ENCODE measurements at places on chromosomes 2 and 18. TPM values are rescaled to one million over a fixed set of nuclear protein-coding genes. Genes with fewer than 3 reads are reported as not detected.

- H3K4me1 ChIP-seq, result no peaks in the 10 kb centered on the region
- H3K4me3 ChIP-seq, result no peak overlapping the region
- DNase-seq, result no peak
These were observed 66.5 kb upstream of the ACKR3 start for GRCh38 chr2:236503100-236503499.

DNA sequence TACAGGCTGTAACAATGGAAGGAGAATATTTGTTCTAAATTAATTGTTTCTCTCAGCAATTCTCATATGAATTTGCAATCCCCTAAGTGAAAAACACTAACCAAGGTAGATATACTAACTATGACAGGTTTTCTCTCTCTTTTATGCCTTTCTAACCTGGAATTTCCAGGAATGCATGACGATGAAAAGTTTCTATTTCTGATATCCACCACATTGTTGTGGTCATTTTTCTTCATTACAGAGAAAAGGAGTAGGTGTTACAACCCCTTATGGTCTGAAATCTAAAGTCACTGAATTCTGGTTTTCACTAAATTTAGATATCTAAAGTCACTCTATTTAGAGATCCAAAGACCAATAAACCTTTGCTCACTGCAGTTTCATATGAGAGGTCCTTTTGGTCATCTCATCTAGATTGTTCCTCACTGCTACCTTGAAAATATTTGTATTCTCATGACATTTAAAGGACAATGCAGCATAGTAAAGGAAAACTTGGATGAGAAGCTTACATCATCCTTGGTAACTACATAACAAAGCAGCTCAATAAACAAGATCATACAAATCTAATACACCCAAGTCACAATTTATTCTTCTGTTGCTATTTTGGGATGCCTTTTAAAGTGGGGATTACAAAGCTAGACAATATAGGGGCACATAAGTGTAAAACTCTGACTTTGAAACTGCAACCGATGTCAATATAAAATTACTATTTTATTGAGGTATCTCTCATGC lies 85.8 kb downstream of the TCF4 start:
- H3K4me3 ChIP-seq, result no peak overlapping the region
- no peak for DNase-seq
- no peaks in the 10 kb centered on the region for H3K36me3 ChIP-seq
- H3K27me3 ChIP-seq, result no peaks in the 10 kb centered on the region
- H3K4me1 ChIP-seq, result peaks cover 12% of the 10 kb centered on the region

GRCh38 chr2:46339676-46340459 lies 42.7 kb downstream of the EPAS1 start:
- no peaks in the 10 kb centered on the region for H3K36me3 ChIP-seq
- peaks cover 19% of the 10 kb centered on the region for H3K4me1 ChIP-seq
- no peak for DNase-seq
- H3K27me3 ChIP-seq, result no peaks in the 10 kb centered on the region
- no peak overlapping the region for H3K27ac ChIP-seq

DNA sequence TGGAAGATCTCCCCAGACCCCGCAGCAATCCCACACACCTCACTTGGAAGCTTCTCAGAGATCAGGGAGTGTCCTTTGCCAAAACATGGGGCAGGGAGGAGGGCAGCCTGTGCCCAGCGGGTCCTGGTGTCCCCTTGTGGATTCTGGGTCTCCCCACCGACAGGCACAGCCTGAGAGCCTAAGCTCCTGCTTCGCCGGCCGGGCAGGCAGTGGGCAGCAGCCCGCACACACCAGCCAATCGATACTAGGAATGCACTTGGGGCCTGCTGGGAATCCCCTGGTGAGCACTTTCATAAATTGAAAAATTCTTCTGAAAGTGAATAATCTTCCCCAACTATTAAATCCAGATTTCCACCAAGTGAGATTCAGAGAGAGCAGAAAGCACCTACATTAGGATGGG lies 246.0 kb downstream of the ATAD2B start:
- no peak overlapping the region for H3K4me3 ChIP-seq
- no peak for DNase-seq
- no peak overlapping the region for H3K27ac ChIP-seq
- H3K4me1 ChIP-seq, result no peaks in the 10 kb centered on the region
- H3K36me3 ChIP-seq, result no peaks in the 10 kb centered on the region
- no peaks in the 10 kb centered on the region for H3K27me3 ChIP-seq

GRCh38 chr2:123808243-123808642 lies 216.8 kb upstream of the CNTNAP5 start:
- no peak overlapping the region for H3K4me3 ChIP-seq
- no peaks in the 10 kb centered on the region for H3K27me3 ChIP-seq
- H3K27ac ChIP-seq, result no peak overlapping the region
- H3K36me3 ChIP-seq, result no peaks in the 10 kb centered on the region
- H3K4me1 ChIP-seq, result no peaks in the 10 kb centered on the region
- no peak for DNase-seq

GRCh38 chr18:63979409-63979920 lies 9.6 kb downstream of the SERPINB8 start:
- no peak overlapping the region for H3K4me3 ChIP-seq
- H3K36me3 ChIP-seq, result peaks cover 36% of the 10 kb centered on the region
- H3K27ac ChIP-seq, result no peak overlapping the region
- 0 out of 2 replicates have a peak, but pooled peaks cover 3% of the 10 kb centered on the region for H3K4me1 ChIP-seq
- H3K27me3 ChIP-seq, result no peaks in the 10 kb centered on the region

GRCh38 chr2:204072443-204073324 lies 136.1 kb downstream of the ICOS start:
- no peaks in the 10 kb centered on the region for H3K4me1 ChIP-seq
- no peak overlapping the region for H3K4me3 ChIP-seq
- DNase-seq, result peak; percentile 68
- no peaks in the 10 kb centered on the region for H3K36me3 ChIP-seq
- peaks cover 56% of the 10 kb centered on the region for H3K27me3 ChIP-seq

GRCh38 chr2:39629646-39630045 lies 36.1 kb upstream of the TMEM178A start:
- no peak overlapping the region for H3K4me3 ChIP-seq
- H3K4me1 ChIP-seq, result peaks cover 53% of the 10 kb centered on the region
- DNase-seq, result peak; percentile 55
- peak overlapping the region; percentile 6 for H3K27ac ChIP-seq
- H3K36me3 ChIP-seq, result no peaks in the 10 kb centered on the region

DNA sequence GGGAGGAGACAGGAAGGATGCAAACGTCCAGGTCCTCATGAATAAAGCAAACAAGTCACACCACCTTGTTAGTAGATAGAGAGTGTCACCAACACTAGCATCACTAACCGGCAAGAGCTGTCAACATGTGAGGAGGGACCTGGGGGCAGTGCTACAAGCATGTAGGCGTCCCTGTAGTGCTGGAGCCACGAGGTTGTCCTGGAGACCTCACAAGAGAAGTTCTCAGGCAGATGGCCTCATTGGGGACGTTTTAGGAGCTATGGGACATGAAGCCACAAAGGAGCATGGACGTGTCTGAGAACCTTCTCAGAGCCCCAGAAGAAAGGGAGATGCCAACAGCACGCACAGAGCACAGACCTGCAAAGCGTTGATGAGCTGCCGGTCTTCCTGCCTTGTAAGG lies 70.0 kb downstream of the COL6A3 start:
- H3K27ac ChIP-seq, result no peak overlapping the region
- no peak for DNase-seq
- H3K4me3 ChIP-seq, result no peak overlapping the region

GRCh38 chr2:101846973-101847372 lies 144.8 kb upstream of the IL1R2 start:
- H3K4me1 ChIP-seq, result peaks cover 22% of the 10 kb centered on the region
- H3K36me3 ChIP-seq, result peaks cover 64% of the 10 kb centered on the region
- no peak overlapping the region for H3K27ac ChIP-seq
- no peak for DNase-seq
- H3K4me3 ChIP-seq, result no peak overlapping the region
- no peaks in the 10 kb centered on the region for H3K27me3 ChIP-seq

DNA sequence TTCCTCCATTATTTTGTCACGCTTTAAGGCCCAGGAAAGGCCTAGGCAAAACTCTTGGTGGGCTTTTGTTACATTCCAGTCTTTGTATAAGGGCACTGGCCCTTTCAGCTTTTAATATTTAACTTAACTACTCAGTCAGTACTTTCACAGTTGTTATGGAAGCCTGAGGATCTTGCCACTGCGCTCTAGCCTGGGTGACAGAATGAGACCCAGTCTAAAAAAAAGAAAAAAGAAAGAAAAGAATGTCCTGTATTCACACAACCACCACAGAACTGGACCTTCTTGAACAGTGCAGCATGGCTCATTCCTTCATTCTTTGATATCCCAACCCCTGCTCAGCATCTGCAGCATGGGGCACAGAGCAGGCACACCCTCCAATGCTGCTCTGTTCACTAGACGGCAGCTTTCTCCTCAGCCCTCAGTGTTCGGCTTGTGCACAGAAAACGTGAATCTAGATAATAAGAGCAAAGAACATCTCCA lies 93.4 kb upstream of the MSH2 start:
- peaks cover 19% of the 10 kb centered on the region for H3K4me1 ChIP-seq
- no peak overlapping the region for H3K27ac ChIP-seq
- H3K4me3 ChIP-seq, result no peak overlapping the region
- no peaks in the 10 kb centered on the region for H3K27me3 ChIP-seq
- no peak for DNase-seq

- H3K27ac ChIP-seq, result no peak overlapping the region
- H3K4me3 ChIP-seq, result no peak overlapping the region
- H3K36me3 ChIP-seq, result no peaks in the 10 kb centered on the region
- DNase-seq, result no peak
These were observed 124.0 kb upstream of the SEC11C start for GRCh38 chr18:59015531-59016152.

DNA sequence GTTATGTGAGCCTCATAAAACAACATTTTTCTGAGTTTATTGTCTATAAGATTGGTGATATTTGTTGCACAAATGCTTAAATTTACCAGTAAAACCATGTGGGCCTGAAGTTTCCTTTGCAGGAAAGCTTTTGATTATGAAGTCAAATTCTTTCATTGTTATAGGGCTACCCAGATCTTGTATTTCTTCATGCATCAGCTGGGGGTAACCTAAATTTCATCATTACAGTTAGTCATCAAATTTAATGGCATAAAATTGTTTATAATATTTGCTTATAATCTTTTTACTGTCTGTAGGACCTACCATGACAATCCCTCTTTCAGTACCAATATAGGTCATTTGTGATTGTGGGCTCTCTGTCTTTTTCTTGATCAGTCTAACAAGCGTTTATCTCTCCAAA lies 47.8 kb downstream of the SMAD2 start:
- peaks cover 37% of the 10 kb centered on the region for H3K4me1 ChIP-seq
- H3K4me3 ChIP-seq, result no peak overlapping the region

DNA sequence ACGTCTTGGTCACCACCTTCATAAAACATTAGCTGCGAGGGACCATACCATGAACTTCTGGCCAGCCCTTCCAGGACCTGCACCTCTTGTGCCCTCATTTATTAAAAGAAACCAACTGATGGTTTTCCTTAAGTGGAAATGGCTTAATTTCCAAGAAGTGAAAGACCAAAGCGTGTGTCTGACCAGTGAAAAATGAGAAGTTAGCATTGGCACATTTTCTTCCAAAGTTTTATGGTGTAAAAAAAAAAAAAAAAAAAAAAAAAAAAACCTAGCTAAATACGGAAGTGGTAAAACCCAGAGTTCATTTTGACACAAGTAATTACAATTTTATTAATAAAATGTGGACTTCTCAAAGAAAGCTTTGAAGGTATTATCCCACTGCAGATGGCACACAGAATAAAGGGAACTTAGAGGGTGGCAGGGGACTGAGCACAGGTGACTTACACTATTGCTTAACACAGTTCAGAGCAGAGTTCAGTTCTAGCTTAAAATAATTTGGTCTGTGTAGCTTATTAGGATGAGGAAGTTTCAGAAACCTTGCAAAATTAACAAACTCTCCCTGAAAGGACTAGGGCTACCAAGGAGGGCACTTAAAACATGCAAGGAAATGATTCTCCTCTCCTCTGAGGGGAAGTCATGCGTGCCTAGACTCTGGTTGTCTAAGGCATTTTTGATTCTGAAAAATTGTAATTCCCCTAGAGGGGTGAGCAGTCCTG lies 42.2 kb upstream of the EPG5 start:
- no peaks in the 10 kb centered on the region for H3K4me1 ChIP-seq
- no peaks in the 10 kb centered on the region for H3K36me3 ChIP-seq
- no peaks in the 10 kb centered on the region for H3K27me3 ChIP-seq
- no peak overlapping the region for H3K4me3 ChIP-seq
- no peak for DNase-seq
- no peak overlapping the region for H3K27ac ChIP-seq

GRCh38 chr18:44514106-44514505 lies 166.6 kb upstream of the SETBP1 start:
- H3K4me1 ChIP-seq, result peaks cover 12% of the 10 kb centered on the region
- H3K27ac ChIP-seq, result no peak overlapping the region
- no peaks in the 10 kb centered on the region for H3K27me3 ChIP-seq
- no peak for DNase-seq

- no peak overlapping the region for H3K27ac ChIP-seq
- no peaks in the 10 kb centered on the region for H3K36me3 ChIP-seq
- H3K4me3 ChIP-seq, result no peak overlapping the region
- DNase-seq, result no peak
These were observed 69.5 kb downstream of the COPS8 start for GRCh38 chr2:237154884-237155851.

DNA sequence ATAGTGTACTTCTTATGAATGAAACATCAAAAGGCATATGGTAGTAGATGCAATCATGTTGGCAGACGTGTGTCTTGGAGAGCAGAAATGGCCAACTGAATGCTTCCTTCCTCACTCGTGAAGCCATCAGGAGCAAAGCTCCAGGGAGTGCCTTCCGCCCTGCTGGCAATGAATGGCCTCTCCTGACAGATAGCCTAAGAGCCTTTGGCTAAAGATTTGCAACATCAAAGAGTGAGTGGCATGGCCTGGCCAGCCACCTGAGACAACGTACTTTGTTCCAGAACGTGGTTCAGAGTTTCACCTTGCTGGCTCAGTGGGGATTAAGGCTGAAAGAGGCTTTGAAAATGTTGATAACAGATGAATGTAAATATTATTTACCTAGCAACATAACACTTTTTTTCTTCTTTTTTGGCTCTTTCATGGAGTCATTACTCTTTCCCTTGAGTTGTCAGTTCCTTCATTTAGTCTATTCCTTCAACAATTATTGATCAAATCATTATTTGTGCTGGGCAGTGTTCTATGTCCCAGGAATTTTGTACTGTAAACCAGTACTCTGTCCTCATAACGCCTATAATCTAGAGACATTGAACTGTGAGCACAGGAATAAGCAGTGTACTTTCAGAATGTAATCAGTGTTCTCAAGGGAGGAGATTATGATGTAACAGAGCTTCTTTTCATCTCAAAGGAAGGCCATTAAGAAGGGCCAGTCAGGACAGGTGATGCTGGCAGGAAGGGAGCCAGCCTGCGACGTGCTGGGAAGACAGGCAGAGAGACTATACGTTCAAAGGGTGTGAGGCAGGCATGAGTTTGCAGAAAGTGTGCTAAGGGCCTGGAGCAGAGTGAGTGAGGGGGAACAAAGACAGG lies 59.4 kb upstream of the SH3RF3 start:
- H3K36me3 ChIP-seq, result no peaks in the 10 kb centered on the region
- no peaks in the 10 kb centered on the region for H3K4me1 ChIP-seq
- H3K4me3 ChIP-seq, result no peak overlapping the region
- H3K27ac ChIP-seq, result no peak overlapping the region
- no peaks in the 10 kb centered on the region for H3K27me3 ChIP-seq

- H3K4me3 ChIP-seq, result no peak overlapping the region
- H3K4me1 ChIP-seq, result peaks cover 11% of the 10 kb centered on the region
- no peak overlapping the region for H3K27ac ChIP-seq
These were observed 160.7 kb downstream of the DTNB start for GRCh38 chr2:25512707-25513106.

The CD8B2 gene
- not detected for total RNA-seq

The CCDC148 gene
- 0.46 TPM for total RNA-seq

The TMEM214 gene
- total RNA-seq, result 56.1 TPM

The POTEJ gene
- not detected for total RNA-seq

The HOXD4 gene
- 1.8 TPM for total RNA-seq

The CFAP221 gene
- total RNA-seq, result not detected

The GREB1 gene
- total RNA-seq, result 0.62 TPM

The PLCL1 gene
- not detected for total RNA-seq

The IL36RN gene
- total RNA-seq, result not detected

Data from PC-3 (cell line).